ENCODE measurements at places on chromosomes 13 and 19.

DNA sequence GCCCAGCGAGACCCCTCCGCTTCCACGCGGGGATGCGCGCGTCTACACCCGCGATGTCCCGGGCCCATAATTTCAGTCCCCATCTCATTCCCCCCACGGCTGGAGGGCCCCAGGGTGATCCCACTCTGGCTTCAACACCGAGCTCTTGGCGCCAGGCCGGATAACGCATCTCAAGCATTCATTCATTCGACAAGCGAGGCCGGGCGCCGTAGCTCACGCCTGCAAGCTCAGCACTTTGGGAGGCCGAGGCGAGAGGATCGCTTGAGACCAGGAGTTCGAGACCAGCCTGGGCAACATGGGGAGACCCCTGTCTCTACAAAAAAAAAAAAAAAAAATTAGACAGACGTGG is 5.9 kb downstream of the ANGPTL6 start:
- no peak for DNase-seq

GRCh38 chr13:26558987-26559386 is 1.5 kb downstream of the WASF3 start:
- no peak for DNase-seq

- DNase-seq: no peak
These were observed 6.1 kb downstream of the TPRX1 start for GRCh38 chr19:47797996-47798903.

DNA sequence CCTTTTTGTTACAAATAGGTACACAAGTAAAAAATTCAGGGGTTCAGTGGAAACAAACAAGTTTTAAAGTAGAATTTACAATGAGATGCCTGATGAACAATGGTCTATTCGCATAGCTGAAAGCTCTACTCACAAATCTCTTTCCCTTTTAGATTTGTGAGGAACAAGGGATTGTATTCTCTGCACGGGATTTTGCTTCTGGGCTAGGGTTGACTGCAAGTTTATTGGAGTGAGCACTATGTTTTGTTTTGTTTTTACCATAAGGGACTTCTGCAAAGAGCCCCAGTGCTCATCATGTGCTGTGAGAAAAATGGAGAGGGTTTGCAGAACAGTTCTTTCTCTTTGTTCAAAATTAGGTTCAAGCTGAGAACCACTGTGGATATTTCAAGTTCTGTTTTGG is 160.5 kb downstream of the DLEU7 start:
- DNase-seq: no peak

DNA sequence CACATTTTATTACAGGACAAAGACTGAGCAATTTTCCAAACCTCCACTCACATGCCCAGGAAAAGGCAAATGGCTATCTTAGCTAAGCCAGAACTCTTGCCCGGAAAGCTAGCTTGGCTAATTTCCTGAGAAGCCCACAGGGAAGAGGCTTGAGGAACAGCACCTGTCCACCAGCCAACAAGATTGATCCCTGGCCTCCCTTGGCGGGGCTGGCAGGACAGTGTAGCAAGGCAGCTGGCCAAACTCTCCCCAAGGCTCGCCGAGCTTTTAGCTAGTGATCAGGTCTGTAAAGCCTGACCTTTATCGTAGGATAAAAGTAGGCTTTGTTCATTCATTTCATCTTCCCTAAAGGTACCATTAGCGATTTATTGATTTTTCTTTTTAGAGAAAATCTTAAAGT is 101.4 kb downstream of the UQCRFS1 start:
- no peak for DNase-seq

GRCh38 chr13:51435002-51435578 is 17.7 kb downstream of the INTS6 start:
- DNase-seq: no peak

DNA sequence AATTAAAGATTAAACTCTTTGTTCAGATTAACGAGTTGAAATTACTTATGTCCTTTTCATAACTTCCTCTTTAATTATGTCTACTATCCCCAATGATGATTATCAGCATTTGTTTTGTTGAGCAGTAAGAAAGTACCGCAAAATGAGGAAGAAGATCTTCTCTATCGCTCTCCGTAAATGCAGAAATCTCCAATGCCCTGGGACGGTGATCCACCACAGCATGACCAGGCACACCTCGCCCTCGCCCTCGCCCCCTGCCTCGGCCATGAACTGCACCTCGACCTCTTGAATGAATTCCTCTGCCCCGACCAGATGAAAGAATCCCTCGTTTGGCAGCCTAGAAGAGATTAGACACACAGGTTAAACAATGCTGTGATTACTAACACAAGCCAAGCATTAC is 69.1 kb downstream of the RBM26 start:
- no peak for DNase-seq

DNA sequence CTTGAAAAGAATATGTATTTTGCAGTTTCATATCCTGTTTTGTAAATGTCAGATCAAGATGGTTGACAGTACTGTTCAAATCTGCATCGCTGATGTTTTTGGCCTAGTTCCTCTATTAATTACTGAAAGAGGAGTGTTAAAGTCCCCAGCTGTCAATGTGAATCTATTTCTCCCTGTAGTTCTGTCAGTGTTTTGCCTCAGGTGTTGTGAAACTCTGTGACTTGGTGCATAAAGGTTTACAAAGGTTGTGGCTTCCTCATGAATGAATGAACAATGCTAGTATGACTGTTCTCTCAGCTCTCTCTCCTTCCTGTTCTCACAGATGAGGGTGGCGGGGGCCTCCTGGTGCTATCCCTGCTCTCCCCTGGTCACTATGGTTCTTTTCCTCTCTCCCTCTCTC is 142.4 kb downstream of the MYCBP2 start:
- no peak for DNase-seq

DNA sequence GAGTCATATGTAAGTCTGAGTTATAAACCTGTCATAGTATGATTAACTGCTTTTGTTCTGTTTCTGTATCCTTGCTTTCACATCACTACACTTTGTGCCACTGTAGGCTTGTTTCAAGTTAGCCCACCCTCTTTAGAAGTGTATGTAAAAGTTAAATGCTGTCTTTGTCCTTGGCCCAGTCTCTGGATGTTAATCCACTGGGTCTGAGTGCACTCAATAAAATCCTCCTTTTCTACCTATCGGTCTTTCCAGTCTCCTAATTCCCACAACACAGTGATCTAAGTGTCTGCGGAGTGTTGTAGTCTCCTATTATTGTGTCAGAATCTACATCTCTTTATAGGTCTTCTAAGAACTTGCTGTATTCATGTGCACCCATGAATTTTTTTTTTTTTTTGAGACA is 14.1 kb downstream of the ZNF429 start:
- no peak for DNase-seq

DNA sequence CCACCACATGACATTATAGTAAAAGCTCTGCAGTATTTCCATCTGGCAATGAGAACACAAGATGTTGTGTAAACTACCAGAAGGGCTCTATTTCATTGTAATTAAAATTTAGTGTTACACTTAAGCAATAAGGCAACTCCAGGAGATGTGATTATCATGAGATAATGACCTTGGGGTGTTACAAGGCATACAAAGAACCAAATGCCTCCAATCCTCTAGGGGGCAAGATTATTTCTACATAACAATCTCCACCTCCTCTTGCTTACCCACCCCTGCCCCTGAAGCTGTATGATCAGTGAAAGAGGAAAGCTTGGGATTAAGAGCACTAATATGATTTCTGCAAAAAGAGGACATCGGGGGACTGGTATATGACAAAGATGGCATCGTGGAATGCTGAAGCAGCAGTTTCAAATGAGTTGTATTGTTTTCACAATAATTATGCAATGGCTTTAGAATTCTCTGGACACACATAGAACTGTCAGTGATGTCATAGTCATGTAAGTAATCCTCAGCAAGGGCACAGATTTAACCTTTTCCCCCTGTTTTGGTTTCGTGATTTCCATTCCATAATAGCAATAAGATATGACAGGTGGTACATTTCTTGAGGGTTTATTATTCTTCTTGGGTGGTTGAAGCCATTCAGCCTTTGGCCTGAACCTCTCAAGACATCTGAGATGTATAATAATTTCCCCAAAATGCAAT is 295.3 kb downstream of the MZT1 start:
- DNase-seq: no peak

- DNase-seq: no peak
These were observed 157.5 kb downstream of the MIPEP start for GRCh38 chr13:23731709-23732108.

DNA sequence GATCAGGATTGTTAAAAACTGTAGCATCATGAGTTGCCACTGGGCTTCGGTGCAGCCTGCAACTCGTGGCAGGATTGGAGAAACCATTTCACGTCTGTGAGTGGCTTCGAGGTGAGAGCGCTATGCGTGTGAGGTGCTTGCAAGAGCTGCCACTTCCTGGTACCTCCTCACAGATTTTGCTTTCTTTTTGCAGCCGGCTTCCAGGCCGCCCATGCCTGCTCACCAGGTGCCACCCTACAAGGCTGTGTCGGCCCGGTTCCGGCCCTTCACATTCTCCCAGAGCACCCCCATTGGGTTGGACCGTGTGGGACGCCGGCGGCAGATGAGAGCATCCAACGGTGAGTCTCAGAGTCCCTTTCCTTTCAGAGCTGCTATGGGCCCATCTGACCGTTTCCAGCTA is 57.9 kb upstream of the C1QTNF9 start:
- DNase-seq: no peak

DNA sequence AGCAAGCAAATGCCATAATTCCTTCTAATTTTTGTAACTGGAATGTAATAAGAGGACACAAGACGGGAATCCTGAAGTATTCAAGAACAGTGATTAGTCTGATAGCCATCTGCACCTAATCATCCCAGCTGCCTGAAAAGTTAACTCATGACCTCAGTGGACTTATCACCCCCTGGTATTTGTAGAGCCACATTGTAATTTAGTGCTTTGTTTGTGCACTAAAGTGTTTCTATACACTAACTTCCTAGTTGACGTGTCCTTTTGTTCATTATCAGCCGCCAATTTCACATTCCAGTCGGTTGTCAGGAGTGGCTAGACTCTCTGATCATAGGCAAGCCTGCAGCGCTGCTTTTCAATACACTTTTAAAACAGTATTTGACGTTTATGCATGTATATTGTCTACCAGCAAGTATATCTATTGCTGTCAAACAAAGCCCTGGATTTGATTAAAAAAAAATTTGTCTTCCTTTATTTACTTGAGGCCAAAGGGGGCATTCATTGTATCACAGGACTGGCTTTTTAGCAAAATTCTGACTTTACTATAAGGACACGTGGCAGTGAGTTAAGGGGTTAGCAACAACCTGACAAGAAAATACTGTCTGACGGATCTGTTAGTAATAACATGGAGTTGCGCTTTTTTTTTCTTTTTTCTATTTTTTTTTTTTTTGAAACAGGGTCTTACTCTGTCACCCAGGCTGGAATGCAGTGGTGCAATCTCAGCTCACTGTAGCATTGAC is 10.4 kb upstream of the SOX21 start:
- DNase-seq: no peak

GRCh38 chr13:51361106-51361505 is 21.6 kb downstream of the SERPINE3 start:
- no peak for DNase-seq

DNA sequence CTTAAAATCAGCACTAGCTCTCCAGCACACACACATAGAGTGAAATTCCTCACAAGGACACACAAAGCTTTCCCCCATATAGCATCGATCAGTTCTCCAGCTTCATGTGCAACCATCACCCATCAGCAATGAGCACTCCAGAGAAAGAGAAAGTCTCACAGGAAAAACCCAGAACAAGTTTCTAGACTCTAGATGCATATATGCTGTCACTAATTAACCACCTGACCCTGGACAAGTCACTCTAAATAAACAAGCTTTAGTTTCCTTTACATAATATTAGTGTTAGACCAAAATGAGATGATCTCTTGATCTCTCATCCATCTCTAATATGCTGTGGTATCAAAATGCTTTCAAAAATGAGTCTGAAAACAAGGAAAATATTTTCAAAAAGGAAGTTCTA is 81.2 kb downstream of the TBC1D4 start:
- no peak for DNase-seq

- DNase-seq: peak; percentile 36
These were observed 1.4 kb upstream of the C2CD4C start for GRCh38 chr19:410243-410781.
